ENCODE measurements at places on chromosomes 5 and 9.
A peak's percentile ranks its signal among the peaks of the same experiment; 100 is the strongest.

DNA sequence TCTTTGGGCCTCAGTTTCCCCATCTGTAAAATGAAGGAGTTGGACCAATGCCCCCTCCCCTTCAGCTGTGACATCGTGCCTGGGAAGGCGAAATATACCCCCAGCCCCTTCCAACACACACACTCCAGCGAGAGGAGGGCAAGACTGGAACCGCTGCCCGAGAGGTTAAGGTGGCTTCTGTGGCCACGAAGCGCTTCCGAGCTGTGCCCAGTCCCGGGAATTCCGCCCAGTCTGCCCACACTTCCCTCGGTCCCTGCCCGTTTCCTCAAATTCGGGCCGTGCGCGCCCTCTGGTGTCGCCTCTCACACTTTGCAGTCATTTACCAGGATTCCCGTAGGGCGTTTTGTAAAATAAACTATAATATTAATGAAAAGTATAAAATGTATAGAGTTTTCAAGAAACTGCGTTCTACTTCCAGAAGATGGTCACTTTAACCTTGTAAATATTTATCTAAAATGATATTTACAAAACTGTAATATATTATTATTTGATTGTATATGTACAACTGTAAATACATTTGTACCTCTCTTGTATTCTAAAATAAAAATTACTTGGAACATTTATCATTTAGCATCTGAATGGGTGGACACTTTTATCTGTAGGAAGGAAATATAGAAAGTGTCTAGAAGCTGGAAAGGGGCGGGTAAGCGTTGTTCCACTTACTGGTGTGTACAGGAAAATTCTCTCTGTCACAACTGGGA lies 11.0 kb upstream of the EXOSC2 start:
- peaks cover 5% of the 10 kb centered on the region for H3K27me3 ChIP-seq
- H3K27ac ChIP-seq: peak overlapping the region; percentile 79
- H3K4me1 ChIP-seq: peaks cover 9% of the 10 kb centered on the region
- H3K4me3 ChIP-seq: peak overlapping the region; percentile 92
- no peaks in the 10 kb centered on the region for H3K36me3 ChIP-seq

DNA sequence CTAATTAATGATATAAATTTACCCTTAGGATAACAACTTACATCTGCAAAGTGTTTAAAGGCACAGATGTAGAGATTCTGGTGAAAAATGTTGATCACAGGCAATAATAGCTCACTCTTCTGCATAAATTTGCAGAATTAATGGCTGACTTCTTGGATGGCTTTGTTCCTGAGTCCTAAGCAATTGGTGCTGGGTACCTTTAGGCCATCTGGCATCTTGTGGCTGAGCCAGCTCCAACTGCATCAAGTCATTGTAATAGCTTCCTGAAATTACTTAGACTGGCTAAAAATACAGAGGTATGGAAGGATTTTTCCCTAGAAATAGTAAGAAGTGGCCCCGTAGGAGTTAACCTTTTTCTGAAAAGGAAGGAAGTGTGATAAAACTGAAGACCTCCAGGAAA lies 118.3 kb upstream of the MINAR2 start:
- no peaks in the 10 kb centered on the region for H3K4me1 ChIP-seq
- H3K4me3 ChIP-seq: no peak overlapping the region
- H3K27me3 ChIP-seq: no peaks in the 10 kb centered on the region
- no peak for DNase-seq
- no peak overlapping the region for H3K27ac ChIP-seq

DNA sequence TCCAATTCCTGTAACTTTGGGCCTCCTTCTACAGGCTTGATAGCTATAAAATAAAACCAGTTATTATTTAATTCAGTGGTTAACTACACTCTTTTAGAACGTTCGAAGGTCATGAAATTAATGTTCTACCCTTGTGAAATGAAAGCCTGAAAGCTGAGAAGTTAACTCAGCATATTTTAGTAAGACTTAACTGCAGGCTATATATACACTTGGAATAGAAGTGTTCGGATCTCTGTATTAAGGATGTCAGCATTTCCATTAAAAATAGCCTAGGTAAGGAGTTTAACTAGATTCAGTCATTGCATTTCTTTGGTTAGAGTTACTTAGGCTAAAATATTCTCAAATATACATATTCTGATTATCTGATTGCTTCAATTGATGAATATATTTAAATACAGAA lies 229.2 kb downstream of the MRPS30 start:
- H3K27ac ChIP-seq: no peak overlapping the region
- no peak for DNase-seq
- no peaks in the 10 kb centered on the region for H3K27me3 ChIP-seq
- H3K36me3 ChIP-seq: no peaks in the 10 kb centered on the region
- no peak overlapping the region for H3K4me3 ChIP-seq
- H3K4me1 ChIP-seq: no peaks in the 10 kb centered on the region

- no peaks in the 10 kb centered on the region for H3K36me3 ChIP-seq
- no peak for DNase-seq
- H3K27me3 ChIP-seq: peaks cover 6% of the 10 kb centered on the region
- H3K4me1 ChIP-seq: peaks cover 45% of the 10 kb centered on the region
- H3K4me3 ChIP-seq: no peak overlapping the region
Observed at GRCh38 chr9:136104916-136105315, 9.8 kb upstream of the NACC2 start.

GRCh38 chr9:1747417-1747967 lies 267.7 kb upstream of the SMARCA2 start:
- peaks cover 5% of the 10 kb centered on the region for H3K27me3 ChIP-seq
- H3K4me1 ChIP-seq: no peaks in the 10 kb centered on the region
- no peak for DNase-seq
- H3K4me3 ChIP-seq: no peak overlapping the region
- H3K27ac ChIP-seq: no peak overlapping the region

All from immature natural killer cell (primary cell).